ENCODE measurements at places on chromosomes 2 and 18.

DNA sequence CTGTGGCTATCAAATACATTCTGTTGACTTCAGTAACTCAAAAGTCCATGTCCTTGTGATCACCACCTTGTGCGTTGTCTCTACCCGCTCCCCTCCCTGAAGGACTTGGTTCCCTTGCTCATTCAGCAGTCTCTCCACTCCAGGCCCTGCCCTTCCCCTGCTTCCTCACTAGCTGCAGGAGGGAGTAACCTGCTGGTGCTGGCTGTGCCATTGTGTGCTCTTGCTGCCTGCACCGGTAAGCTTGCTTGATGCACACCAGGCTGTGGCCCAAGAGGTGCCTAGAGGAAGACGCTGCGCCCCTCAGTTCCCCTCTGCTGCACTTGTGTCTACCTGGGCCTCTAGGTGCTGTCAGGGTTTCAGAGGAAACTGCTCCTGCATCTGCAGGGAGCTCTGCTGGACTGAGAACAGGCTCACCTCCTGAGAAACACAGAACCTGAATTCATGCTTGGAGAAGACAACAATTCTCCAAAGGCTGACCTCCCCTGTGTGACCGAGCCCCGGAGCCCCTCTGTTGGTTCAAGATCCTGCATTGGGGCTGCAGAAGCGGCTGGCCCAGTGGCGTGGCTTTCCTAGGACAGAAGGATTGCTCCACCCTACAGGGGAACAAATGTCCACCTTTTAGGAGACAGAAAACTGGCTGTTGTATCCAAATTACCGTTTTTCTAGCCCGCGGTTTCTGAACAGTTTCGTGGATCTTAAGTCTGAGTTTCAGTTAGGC, 33.6 kb downstream of the PTPRM start:
- DNase-seq: no peak

DNA sequence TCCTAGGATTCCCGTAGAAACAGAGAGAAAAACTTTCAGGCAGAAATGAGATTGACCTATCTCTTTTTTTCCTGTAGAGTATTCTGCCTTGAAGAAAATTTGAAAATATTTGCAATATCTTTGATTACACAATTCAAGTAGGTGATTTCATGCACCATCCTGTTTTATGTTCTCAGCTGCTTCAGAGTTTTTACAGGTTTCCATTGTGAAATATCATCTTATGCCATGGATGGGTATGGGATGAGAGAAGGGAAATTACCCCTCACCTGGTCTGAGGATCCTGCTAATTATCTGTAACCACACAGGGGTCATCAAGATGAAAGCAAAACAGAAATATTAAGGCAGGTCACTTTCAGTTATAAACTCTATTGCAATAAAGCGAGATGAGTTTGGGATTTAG, 264.8 kb downstream of the TXNL1 start:
- no peak for DNase-seq

GRCh38 chr2:156659694-156660093, 223.5 kb downstream of the GPD2 start:
- DNase-seq: no peak

DNA sequence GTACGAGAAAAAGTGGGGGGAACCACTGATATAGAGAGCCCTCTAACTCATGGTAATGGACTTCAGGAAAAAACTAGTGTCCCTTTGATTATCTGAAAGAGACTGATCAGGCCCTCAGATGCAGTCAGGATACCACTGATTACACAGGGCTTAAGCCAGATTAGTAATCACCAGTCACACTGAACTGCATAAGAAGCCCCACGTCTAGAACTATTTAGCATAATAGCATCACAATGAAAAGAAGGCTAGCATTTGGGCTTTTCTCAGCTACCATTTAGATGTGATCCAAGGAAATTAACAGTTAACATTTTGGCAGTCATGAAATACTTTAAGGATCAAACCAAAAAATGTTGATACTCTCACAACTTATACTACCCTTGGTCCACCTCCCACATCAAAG, 813.1 kb upstream of the POU3F3 start:
- no peak for DNase-seq

DNA sequence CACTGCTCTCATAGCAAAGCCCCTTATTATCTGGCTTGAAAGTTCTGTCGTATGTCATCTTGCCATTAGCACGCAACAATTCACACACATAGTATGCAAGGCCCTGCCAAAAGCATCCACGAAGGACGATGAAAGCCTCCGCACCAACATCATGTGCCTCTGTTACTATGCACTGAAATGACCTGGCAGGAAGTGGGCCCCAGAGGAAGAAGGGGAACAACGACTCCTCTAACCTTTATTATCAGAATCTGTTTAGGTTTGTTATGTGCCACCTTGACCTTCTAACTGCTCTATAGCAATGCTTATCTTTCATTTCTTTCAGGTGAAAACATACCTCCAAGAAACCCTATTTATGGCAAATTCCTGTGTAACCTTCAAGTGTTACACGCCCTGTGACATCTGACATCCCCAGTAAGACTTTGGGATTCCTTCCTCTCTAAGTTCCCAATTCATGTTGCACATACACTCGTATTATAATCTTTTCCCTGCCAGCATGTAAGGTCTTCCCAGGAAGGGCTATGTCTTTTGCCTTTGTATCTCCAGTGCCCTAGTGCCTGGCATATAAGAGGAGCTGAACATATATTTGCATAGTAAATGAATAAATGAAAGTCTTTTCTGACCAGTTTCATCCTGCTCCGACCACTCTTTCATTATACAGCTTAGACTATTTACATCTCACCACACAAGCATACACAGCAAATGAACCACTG, 7.0 kb upstream of the NDUFV2 start:
- DNase-seq: peak; percentile 72

DNA sequence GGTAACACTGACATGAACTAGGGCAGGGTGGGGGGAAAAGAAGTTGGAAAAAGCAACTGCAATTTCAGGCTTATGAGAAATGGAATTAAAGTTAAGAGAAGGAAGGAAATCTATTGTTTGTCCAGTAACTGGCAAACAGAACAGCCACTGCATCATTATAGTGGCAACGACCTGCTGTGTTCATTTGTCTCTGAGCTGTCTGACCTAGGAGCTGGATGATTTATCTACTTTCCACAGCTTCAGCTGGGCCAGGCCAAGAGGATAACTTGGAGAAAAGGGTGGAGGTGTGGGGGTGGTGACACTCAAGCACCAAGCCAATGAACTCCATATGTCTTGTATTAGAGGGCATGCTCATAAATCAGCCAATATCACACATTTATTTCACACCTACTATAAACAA, 291.5 kb upstream of the KLHL29 start:
- DNase-seq: no peak

GRCh38 chr18:32907648-32908423, 135.0 kb upstream of the KLHL14 start:
- DNase-seq: no peak

DNA sequence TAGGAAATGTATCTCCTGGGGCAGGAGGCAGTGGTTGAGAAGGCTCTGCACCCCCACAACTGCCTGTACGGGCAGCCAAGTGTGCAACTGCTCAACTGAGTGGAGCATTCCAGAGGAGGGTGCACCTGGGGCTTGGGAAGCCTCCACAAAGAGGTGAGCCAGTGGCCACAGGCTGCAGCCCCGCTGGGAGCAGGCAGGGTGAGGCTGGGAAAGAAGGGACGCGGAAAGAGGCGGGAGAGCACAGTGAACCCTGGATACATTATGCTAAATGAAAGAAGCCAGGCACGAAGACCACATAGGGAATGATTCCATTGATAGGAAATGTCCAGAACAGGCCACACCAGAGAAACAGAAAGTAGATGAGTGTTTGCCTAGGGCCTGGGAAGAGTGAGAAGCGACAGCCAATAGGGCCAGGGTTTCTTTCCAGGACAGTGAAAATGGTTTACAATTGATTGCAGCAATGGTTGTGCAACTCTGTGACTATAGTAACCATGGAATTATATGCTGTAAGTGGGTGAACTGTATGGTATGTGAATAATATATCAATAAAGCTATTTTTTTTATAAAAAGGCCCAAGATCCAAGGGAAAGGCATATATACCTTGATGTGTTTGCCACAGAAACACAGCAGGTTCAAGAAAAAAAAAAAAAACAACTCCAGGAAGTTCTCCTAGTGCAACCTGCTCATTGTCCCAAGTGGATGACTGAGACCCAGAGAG, 82.4 kb downstream of the DDX1 start:
- DNase-seq: no peak

DNA sequence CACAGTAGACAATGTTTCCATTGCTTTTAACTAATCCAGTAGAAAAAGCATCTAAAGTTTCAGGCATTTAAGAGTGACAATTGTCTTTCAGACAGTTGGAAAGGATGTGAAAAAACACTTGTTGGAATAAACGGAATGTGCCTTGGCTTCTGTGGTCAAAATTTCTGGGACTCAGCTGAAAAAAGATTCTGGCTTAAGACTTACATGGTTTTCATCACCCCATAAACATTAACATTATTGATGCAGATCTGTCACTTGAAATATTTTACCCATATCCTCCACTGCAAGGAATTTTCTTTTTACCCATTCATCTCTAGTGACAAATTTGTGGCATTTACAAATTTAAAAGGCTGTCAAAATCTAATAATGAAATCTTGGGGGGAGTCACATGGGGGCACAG, 166.0 kb downstream of the SRBD1 start:
- DNase-seq: no peak

GRCh38 chr2:147623328-147623727, 221.5 kb upstream of the ACVR2A start:
- no peak for DNase-seq

GRCh38 chr18:66687635-66688034, 83.7 kb upstream of the CDH19 start:
- DNase-seq: no peak

DNA sequence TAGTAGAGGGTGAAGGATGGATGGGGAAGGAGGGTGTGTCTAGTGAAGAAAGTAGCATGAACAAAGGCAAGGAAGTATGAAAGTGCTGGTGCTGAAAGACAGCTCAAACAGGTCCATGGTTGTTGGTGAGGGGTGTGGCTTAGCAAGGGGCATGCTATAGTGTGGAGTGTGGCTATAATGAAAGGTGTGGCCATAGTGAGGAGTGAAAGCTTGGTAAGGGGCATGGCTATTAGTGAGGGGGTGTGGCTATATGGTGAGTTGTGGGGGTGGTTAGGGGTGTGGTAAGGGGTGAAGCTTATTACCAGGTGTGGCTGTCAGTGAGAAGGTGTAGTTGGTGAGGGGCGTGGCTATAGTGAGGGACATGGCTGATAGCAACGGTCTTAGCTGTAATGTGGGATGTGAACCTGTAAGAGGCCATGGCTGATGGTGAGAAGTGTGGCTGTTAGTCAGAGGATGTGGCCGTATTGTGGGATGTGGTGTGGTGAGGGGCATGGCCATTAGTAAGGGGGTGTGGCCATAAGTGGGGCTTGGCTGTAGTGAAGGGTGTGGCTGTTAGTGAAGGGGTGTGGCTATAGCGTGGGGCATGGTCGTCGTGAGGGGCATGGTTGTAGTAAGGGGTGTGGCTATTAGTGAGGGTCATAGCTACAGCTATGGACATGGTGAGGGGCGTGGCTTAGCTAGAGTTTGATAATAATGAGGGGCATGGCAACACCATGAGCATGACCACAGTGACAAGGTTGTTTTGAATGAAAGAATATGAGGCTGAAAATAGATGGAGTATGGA, 549.6 kb downstream of the FBXO15 start:
- DNase-seq: no peak

DNA sequence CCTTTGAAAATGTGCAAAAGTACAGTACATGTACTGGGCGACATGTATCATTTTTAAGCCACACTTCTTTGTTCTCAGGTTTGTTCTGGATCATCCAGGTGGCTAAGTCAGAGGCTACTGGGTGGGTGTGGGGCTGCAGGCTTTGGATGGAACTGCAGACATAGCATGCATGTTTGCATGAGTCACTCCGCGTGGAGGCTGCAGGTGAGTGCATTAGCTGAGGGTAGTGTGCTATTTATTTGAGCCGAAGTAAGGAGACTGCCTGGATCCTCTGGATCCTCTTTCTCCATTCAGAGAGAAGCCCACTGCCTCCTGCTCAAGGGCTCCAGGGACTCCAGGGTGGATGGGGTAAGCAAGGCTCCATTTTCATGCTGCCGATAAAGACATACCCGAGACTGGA, 9.4 kb upstream of the NEURL3 start:
- no peak for DNase-seq

GRCh38 chr2:199693861-199694260, 157.1 kb downstream of the FTCDNL1 start:
- no peak for DNase-seq

GRCh38 chr18:13452388-13452811, 233.8 kb downstream of the LDLRAD4 start:
- DNase-seq: peak; percentile 81

DNA sequence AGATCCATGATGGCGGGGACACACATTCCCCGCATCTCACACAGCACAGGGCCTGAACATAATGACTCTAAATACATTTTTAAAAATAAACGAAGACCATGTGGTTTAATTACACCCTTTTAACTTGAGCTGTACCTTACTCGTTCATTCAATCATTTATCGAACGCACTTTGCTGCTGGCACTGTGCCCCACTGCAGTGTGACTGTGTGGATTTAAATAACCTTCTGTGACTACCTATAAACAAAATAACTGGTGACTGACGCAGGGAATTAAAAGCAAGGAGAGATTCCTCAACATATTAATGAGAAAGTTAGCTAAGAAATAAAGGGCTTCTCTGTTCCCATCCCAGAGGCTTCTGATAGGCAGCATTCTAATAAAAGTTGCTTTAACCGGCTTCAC, 10.9 kb upstream of the FZD7 start:
- no peak for DNase-seq

GRCh38 chr2:134098321-134098720, 155.6 kb upstream of the MGAT5 start:
- DNase-seq: no peak

GRCh38 chr18:3623769-3624545, 174.0 kb downstream of the TGIF1 start:
- DNase-seq: peak; percentile 86

- DNase-seq: no peak
These were observed 234.0 kb downstream of the ACKR3 start for GRCh38 chr2:236803621-236804020.

GRCh38 chr2:83827618-83828017, 631.5 kb downstream of the SUCLG1 start:
- no peak for DNase-seq

DNA sequence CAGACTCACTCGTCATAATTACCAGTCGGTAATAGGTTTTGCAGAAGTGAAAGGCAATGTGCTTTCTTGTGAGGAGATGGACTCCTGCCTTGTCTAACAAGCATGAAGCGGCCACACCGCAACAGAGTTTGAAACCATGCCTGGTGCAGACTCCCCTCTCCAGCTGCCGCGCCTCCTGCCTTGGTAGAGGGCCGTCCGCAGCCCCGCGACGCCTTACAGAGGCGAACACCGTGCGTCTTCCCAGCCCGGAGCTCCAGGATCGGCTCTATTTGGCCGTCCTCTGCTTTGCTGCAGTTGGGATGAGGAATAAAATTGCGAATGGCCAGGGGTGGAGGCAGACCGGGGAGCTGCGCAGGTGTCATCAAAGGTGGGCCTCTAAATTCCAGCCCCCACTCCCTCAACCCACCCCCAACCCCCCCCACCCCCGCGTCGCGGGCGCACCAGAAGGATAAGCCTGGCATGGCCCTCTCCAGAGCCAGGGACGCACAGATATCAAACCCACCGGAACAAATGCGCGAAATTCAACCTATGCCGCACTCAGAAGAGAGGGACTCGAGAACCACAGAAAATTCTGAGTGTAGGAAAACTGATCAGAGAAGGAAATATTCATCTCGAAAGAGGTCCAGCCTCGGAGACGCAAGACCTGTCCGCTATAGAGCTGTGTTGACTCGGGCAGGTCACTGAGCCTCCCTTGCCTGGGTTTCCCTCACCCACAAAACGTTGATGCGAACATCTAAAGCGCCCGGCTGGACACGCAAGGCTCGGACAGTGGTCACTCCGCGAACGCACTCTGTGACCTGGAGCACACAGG, 1.1 kb downstream of the TRABD2A start:
- no peak for DNase-seq

- DNase-seq: no peak
These were observed 149.0 kb upstream of the ZNF516 start for GRCh38 chr18:76643996-76644395.

All from sigmoid colon (tissue), 7 donors.